ENCODE measurements at places on chromosomes 16 and 17. TPM values are rescaled to one million over a fixed set of nuclear protein-coding genes. Genes with fewer than 3 reads are reported as not detected.

DNA sequence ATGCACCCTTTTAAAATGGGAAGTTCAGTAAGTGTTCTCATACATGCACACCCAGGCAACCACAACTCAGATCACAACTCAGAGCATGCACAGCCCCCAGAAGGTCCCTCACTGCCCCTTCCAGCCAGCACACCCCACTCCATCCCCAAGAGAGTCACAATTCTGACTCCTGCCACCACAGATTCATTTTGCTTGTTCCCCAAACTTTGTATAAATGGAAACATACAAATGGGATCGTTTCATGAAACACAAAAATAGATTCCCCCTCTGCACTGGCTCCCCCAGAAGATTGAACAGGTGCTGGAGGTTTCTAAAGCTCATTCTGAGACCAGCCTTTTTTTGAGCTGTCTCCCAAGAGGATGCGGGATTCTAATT lies 3.3 kb upstream of the TNFRSF13B start:
- DNase-seq: no peak

- peak; percentile 62 for DNase-seq
Measured at GRCh38 chr16:58661199-58661830, 23.3 kb downstream of the SLC38A7 start.

- DNase-seq: no peak
Measured at GRCh38 chr16:89142474-89143195, 28.9 kb upstream of the CDH15 start.

DNA sequence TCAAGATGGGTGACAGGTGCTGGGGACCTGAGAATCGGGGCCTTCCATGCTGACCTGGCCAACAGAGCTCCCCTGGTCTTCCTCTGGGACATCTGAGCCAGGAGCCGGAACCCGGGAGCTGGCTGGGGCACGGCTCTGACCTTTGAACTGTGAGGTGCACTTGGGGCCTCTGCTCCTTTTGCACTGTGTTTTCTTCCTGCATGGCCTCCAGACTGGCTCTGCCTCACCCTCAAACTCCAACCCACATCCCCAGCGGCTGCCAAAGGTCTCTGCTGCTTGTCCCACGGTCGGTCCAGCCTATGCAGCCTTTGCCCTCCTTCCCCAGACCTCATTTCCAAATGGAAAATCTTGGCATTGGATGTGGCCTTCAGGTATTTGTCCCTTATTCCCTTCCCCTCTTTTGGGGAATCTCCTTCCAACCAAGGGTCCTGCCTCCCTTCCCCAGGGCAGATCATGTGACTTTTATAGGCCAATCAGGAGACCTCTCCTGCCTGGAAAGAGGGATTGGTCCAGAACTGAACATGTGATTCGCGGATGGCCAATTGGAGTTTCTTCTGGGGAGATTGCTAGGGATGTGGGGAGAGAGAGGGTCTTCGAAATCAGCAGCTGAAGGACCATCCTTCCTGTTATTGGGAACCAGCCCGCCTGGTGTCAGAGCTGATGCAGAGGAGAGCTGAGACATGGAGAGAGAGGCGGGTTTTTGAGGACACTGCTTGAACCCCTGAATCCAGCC lies 117.9 kb downstream of the CYLD start:
- DNase-seq: no peak

DNA sequence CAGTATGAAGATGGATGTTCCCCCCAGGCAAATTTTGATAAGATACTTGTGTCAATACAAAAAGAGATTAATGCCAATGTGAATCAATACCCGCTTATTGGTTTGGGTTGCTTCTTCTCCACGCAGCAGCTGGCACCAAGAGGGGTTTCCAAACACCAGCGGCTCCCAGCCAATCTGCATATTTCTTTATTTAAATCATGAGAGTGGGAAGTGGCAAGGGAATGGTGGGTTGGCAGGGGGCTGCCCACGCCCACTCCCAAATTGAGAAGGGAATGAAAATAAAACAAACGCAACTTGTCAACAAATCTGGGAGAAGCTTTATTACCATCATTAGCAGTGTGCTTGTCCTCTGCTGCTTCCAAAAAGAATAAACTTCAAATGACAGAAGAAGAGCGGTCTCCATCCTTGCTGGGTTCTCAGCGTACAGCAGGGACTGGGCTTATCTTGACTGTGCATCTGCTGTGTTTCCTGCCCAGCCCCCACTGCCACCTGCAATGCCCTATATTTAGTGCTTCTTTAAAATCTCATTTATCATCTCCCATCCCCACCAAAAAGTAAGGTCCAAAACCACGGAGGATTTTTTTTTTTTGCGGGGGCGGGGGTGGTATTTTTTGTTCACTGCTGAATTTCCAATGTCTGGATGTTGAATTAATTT lies 34.9 kb upstream of the C16orf78 start:
- no peak for DNase-seq

GRCh38 chr16:85935391-85935973 lies 36.5 kb downstream of the IRF8 start:
- DNase-seq: no peak

- no peak for DNase-seq
Measured at GRCh38 chr17:2611627-2612026, 18.2 kb downstream of the PAFAH1B1 start.

DNA sequence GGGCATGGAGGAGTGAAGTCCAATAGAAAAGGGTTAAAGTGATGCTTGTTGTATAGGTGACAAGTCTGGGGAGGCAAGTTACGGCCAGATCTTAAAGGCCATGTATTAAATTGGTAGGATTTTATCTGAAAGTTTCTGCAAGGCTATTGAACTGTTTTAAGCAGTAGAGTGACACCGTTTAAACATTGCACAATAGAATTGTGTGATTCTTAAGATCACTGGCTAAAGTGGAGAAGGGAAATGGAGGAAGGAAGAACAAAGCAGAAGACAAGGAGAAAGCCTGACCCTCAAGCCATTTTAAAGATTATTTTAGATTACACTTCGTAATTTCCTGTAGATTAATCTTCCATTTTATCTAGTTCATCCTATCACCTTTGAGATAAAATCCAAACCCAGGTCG lies 5.6 kb upstream of the MPHOSPH6 start:
- no peak for DNase-seq

GRCh38 chr16:4613636-4614570 lies 785 bp downstream of the UBALD1 start:
- DNase-seq: no peak

- no peak for DNase-seq
Measured at GRCh38 chr17:16585796-16586195, 16.8 kb upstream of the ZNF287 start.

- DNase-seq: peak; percentile 72
Measured at GRCh38 chr17:29148790-29149430, 31.3 kb downstream of the MYO18A start.

- DNase-seq: no peak
Measured at GRCh38 chr16:19639986-19640421, 78.0 kb downstream of the KNOP1 start.

GRCh38 chr17:35373534-35373983 lies at the start of gene SLFN11:
Gene SLFN11 (minus strand): TSS chr17:35373621. CDS start chr17:35363807, 9,814 bp downstream.
- peak; percentile 65 for DNase-seq

DNA sequence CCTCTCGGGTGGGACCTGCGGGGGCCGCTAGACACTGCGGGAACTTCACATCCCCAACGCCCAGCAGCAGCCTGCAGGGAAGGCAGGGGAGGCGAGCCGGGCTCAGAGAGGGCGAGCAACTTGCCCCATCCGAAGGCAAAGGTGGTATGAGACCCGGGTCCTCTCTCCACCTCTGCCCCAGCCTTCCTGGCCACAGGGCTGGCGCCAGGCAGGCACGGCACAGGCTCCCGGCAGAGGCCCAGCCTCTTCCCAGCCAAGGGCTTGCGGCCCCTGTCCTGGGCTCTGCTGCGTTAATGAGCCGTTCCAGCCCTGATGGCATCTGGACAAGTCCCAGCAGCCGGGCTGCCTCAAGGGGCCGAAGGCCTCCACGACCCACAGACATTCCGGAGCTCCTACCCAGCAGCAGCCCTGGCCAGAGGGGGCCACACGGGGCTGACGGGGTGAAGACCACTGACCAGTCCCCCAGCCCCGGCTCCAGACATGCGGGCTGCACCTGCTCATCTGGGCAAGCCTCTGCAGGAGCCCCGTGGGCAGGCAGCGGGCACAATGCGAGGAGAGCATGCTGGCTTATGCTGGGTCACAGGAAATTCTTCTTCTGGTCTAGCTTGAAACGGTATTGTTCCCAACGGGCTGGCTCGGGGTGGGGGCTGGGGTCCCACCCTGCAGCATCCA lies 1.2 kb upstream of the HS3ST6 start:
- no peak for DNase-seq

DNA sequence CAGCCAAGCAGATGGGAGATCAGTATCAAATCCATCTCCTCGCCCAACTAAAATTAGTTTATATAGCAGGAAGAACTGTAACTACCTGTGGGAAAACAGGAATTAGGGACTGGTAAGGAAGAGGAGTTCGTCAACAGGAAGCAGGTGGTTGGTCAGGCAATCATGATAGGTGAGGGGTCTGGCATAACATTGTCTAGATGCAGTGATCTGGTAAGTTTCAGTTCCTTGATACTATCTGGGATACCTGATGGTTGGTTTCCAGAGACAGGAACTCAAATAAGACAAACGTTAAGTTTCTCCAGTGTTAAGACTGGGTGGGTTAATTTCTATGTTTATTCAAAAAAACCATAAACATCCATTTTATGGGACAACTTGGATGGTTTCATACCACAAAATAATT lies 53.8 kb downstream of the CEP112 start:
- no peak for DNase-seq

The NUPR1 gene
- polyA plus RNA-seq: 27.9 TPM

The VMP1 gene
- 43.6 TPM for polyA plus RNA-seq

The AANAT gene
- 0.37 TPM for polyA plus RNA-seq

The ATXN7L3 gene
- 54.2 TPM for polyA plus RNA-seq

The KRTAP3-2 gene
- 0.52 TPM for polyA plus RNA-seq

The KRTAP9-8 gene
- not detected for polyA plus RNA-seq

The TEX19 gene
- polyA plus RNA-seq: not detected

The KCNG4 gene
- polyA plus RNA-seq: 0.03 TPM

The PSMC3IP gene
- 9.3 TPM for polyA plus RNA-seq

The NPIPB2 gene
- 5.1 TPM for polyA plus RNA-seq

The PRAC2 gene
- not detected for polyA plus RNA-seq

Data from forelimb muscle (tissue), 1 donor.